ENCODE measurements at places on chromosomes 2 and 18.

GRCh38 chr2:109290887-109291643 is 162.1 kb downstream of the SH3RF3 start:
- peak; percentile 23 for DNase-seq

GRCh38 chr2:172196768-172197431 is 94.2 kb upstream of the DLX2 start:
- no peak for DNase-seq

DNA sequence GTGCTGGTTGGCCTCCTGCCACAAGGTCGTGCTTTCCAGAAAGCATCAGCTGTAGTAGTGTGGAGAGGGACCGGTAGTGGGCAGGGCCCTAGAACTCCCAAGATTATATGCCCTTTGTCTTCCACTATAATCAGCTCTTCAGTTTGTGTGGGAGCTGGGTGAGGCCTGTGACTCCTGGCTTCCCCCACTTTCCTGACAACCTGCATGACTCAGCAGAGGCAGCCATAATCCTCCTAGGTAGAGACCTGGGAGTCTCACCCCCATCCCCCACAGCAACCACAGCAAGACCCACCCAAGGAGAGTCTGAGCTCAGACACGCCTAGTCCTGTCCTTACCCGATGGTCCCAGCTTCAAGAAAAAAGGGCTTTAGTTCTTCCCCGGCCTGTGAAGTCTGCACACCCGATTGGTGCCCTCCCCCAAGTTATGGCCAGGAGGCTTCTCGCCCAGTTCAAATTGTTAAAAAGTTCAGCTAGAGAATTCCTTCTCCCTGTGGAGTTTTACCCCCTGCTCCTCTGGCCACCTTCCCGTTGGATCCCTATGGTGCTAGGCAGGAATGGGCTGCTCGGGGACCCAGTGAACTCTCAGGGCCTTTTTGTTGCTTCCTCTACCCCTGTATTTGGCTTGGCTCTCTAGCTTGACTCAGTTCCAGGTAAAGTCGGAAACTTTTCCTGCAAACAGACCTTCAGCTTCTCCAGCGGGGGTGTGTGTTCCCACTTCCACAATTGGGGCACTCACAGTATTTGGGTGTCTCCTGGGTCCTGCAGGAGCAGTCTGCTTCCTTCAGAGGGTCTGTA is 57.8 kb upstream of the FAM237A start:
- no peak for DNase-seq

GRCh38 chr2:20567159-20567925 is 83.6 kb downstream of the HS1BP3 start:
- DNase-seq = no peak

GRCh38 chr2:138255670-138256069 is 245.9 kb upstream of the SPOPL start:
- DNase-seq = no peak

DNA sequence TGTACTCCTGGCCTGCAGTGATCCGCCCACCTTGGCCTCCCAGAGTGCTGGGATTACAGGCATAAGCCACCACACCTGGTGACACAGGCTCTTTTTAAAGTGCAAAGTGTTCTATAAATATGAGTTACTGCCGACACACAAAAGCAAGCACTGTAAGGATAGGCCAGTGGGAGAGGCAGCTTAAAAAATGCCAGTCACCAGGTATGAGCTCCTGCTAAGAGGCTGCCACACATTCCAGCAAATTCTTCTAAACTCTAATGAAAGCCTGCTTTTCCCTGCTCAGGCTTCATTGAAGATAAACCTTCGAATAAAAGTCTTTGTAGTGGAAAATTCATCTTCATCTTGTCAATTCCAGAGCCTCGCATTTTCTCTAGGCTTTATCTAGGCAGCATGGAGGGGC is 203.0 kb upstream of the PID1 start:
- no peak for DNase-seq

DNA sequence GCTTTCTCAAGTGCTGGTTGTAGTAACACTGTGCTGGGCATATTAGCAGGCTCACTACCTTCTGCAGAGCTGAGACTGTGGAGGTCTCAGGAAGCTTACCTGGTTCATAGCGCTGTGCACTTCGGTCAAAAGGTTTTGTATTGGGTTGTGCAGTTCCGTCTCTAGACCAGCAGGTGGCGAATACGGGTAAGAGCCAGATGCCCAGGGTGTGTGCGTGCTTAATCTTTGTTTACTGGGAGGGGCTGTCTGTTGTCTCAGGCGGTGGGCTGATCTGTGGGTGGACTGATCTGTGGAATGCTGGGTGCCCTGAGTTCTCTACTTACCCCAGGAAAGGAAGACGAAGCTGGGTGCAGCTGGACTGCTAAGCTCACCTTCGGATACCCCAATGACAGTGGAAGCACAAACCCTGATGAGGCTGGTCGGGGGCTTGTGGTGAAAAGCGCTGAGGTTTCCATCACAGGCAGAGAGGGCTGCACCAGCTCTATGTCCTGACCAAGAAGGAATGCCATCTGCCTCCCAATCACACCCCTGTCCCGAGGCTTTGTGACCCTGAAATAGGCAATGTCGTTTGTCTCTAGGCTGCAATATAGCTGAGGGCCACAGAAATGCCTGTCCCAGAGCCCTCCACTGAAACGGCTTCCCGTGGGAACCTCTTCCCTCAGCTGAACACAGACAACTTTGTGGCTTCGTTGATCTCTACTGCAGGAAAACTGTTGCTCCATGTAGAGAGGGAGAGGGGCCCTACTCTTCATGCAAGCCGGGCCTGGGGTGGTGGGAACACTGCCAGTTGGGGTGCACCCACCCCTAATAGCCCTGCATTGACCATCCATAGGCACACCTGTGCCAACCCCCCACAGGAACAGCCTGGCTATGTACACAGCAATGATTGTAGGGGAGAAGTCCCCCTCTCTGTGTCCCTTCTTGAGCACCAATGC is 45.9 kb upstream of the FAM117B start:
- DNase-seq = peak; percentile 63

DNA sequence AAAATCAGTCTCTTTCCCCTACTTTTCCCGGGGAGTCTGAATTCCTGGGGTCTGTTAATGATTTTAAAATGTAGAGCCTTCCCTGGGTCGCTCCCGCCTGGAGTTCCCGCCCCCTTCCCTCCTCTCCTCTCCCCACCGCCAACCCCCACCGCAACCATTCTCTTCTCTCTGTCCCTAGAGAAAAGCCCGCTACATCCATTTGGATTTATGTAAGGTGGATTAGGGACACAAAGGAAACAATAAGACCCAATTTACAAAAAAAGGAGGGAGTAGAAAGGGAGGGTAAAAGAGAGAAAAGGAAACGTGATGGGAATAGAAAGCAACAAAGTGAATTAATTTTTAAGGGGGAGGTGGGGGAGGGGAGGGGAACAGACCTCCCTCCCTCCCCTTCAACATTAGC is 2.2 kb downstream of the EPHA4 start:
- DNase-seq = no peak

DNA sequence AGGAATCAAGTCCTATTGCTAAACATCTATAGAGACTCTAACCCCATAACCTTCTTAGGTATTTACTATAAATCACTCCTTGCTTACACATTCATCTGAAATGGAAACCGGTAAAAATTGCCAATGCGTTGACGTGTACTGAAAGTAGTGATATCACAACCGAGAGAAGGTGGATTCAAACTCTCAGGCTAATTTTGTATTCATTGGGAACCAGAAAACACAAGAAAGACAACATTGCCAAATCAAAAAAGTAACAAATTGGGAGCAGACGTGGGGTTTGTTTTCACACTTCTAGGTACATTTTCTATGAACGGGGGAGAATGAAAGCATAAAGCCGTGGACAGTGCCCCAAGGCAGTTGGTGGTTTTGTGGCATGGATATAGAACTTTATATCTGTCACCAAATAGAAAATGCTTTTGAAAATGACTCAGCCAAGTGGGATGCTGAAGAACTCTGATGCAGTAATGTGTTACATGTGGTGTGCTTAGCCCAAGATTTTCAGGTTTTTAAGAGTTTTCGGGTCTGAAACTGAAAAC is 155.1 kb upstream of the RASGRP3 start:
- DNase-seq = peak; percentile 16

GRCh38 chr2:216925636-216926366 is 65.9 kb upstream of the TNP1 start:
- DNase-seq = no peak

DNA sequence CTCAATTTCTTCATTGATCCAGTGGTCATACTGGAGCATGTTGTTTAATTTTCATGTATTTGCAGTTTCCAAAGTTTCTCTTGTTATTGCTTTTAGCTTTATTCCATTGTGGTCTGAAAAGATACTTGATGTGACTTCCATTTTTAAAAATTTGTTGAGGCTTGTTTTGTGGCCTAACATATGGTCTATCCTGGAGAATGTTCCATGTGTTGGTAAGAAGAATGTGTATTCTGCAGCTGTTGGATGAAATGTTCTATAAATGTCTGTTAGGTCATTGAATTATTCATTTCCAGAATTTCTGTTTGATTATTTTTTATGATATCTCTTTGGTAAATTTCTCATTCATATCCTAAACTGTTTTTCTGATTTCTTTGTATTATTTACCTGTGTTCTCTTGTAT is 139.8 kb upstream of the THUMPD2 start:
- DNase-seq = no peak

DNA sequence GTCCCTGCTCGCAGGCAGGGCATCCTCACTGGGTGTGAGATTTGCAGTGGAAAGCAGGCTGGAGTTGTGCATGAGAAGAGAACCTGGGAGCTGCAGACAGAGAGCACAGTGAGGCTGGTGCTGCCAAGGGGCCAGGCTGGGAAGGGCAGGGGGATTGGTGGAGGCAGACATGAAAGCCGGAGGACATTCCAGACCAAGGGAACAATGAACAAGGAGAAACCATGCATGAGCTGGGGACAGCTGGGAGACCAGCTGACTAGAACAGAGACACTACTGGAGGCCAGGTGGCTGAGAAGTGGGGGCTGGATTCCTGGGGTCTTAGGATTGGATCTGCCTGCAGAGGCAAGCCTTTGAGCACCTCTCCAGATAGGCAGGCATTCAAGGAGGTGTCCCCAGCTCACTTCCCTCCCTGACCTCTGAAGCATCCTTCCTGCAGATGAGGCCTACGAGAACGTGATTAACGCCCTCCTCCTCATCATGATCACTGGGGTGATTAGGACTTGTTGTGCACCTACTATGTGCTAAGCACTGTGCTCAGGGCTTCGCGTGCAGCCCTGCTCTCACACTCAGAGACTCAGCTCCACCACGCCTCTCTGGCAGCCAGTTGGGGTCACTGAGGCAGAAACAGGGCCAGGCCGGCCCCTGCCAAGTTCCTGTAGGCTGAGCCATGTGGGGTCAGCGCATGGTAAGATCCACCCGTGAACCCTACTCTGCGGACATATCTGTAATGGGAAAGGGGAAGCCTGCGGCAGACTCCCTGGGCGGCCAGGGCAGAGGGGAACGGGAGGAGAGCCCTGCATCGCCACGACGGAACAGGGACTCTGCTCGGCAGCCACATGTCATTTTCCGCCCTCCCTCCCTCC is 74.8 kb upstream of the SLC66A3 start:
- peak; percentile 23 for DNase-seq

GRCh38 chr18:30489890-30490643 is 552.5 kb downstream of the DSC3 start:
- DNase-seq = no peak

- DNase-seq = no peak
These were observed 7.9 kb downstream of the PKP4 start for GRCh38 chr2:158464426-158465281.

- no peak for DNase-seq
These were observed 254.4 kb upstream of the HS6ST1 start for GRCh38 chr2:128573116-128573515.

- no peak for DNase-seq
These were observed 239.7 kb downstream of the SH3BP4 start for GRCh38 chr2:235191486-235191885.

- peak; percentile 50 for DNase-seq
These were observed 274.8 kb downstream of the PDE11A start for GRCh38 chr2:177797808-177798207.

GRCh38 chr18:22930089-22930713 is 2.9 kb upstream of the RBBP8 start:
- DNase-seq = peak; percentile 32

GRCh38 chr18:398935-399630 is 101.4 kb downstream of the COLEC12 start:
- DNase-seq = no peak

- DNase-seq = no peak
These were observed 769 bp downstream of the FAM110C start for GRCh38 chr2:45342-46130.

DNA sequence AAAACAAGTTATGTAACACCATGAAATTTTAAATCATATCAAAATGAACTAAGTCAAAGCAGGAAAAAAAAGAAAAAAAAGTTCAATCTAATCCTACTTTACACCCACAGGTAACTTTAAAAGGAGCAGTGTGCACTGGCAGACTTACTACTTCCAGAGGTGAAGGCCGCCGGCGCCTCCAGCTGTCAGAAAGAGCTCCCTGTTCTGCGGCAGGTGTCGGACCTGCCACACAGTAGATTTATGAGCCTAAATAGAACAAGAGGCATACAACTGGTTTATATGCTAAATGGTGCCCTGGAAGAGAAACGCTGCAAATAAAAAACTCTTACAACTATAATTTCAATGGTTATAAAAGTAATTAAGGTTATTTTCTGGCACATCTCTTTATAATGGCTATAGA is 23.1 kb upstream of the PNO1 start:
- no peak for DNase-seq

GRCh38 chr18:22345718-22346117 is 72.0 kb downstream of the CTAGE1 start:
- DNase-seq = no peak

DNA sequence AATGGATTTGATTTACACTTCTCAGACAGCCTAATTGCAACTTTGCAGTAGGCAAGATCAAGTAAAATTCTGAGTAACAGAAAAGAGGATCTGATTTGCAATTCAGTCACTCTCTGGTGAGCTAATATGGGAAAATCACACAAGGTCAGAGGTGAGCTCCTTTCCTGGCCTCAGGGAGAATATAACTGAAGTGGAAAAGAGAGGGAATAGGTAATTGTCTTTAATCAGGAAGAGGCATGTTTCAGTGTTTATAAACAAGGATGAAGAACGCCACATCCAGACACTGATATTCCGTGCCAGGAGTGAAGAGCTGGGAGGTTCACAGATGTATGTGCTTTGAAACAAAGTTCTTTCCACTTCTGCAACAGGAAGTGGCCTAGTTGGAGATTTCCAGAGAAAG is 127.1 kb downstream of the ETAA1 start:
- DNase-seq = no peak

DNA sequence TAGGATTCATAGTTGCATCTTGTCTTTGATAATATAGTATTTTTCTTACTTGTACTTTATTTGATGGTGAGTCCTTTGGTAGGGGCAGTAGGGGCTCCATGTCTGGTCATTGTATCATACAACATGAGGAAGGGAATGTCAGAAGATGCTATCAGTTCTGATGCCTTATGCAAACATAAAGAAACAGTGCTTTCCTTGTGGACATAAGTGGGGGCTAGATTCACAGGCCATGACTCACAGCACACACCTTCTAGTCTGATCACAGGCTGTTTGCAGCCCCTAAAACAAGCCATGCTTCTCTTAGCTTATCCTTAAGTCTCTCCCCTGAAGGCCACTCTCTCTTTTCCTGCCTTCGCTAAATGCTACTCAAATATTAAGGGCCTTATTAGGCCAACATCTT is 10.7 kb upstream of the SLC14A1 start:
- no peak for DNase-seq

- no peak for DNase-seq
These were observed 227.4 kb downstream of the ATAD2B start for GRCh38 chr2:23699580-23699925.

Measured in foreskin melanocyte (primary cell).